ENCODE measurements at places on chromosomes 5 and 9. TPM values are rescaled to one million over a fixed set of nuclear protein-coding genes. Genes with fewer than 3 reads are reported as not detected.

GRCh38 chr5:143115381-143115780 lies 288.1 kb downstream of the NR3C1 start:
- H3K36me3 ChIP-seq = no peaks in the 10 kb centered on the region
- peaks cover 7% of the 10 kb centered on the region for H3K4me1 ChIP-seq
- no peaks in the 10 kb centered on the region for H3K27me3 ChIP-seq
- no peak overlapping the region for H3K27ac ChIP-seq
- no peak for DNase-seq

DNA sequence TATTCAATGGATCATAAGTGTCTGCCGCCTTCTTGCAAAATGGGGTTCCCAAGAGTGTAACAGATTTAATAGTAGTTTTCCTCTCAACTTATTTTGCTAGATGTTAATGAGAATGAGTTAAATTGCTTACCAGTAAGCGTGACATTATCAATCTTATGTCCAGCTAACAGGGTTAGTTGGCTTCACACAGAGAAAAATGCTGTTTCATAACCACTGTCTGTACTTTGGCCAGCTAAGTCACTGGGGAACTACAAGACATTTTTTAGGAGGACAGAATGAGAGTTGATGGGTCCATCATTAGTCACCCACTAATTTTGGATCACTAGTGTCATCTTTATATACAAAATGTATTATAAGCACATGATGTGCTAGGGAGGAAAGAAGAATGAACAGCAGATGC lies 1.4 kb downstream of the CDC37L1 start:
- DNase-seq = no peak
- H3K27ac ChIP-seq = peak overlapping the region; percentile 99
- H3K4me1 ChIP-seq = peaks cover 16% of the 10 kb centered on the region
- H3K27me3 ChIP-seq = no peaks in the 10 kb centered on the region
- peak overlapping the region; percentile 63 for H3K4me3 ChIP-seq

DNA sequence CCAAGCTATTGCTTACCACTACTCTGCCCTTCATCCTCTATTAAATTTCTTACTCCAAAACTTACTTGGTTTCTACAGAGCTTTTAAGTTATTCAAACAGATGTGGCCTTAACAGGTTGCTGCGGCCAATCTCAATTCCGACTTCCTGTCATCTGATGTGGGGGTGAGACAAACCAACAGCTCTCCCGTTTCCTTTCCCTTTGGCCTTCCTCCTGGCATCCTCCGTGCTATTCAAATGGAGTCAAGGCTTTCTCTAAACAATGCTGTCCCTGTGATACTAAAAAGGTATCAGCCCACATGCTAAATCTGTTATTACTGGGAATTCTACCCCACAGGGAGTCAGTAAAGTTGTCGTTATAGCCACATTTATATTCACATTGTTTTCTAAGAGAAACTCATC lies 11.8 kb downstream of the RBM18 start:
- DNase-seq = no peak
- H3K4me3 ChIP-seq = no peak overlapping the region
- H3K27ac ChIP-seq = no peak overlapping the region
- no peaks in the 10 kb centered on the region for H3K27me3 ChIP-seq
- H3K4me1 ChIP-seq = peaks cover 7% of the 10 kb centered on the region

DNA sequence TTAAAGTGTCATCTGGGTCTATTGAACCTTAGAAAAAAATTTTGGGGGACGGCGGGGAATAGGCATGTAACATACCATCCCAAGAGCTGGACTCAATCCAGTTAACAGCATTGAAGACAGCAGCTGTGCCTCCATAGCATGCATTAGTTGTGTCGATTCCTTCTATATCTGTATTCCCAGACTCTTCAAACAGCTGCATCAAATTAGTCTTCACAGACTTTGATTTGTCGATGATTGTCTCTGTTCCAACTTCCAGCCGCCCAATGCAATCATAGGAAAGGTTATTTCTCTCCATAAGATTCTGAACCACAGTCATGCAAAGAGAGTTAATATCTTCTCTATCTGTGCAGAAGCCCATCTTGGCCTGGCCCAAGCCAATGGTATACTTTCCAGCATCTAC lies 14.8 kb downstream of the HMGCS1 start:
- no peak for DNase-seq
- peaks cover 15% of the 10 kb centered on the region for H3K4me1 ChIP-seq
- H3K4me3 ChIP-seq = no peak overlapping the region
- H3K27ac ChIP-seq = no peak overlapping the region
- H3K27me3 ChIP-seq = no peaks in the 10 kb centered on the region
- H3K36me3 ChIP-seq = peaks cover 56% of the 10 kb centered on the region

GRCh38 chr5:72470826-72471225 lies 36.4 kb downstream of the ZNF366 start:
- no peaks in the 10 kb centered on the region for H3K27me3 ChIP-seq
- H3K4me1 ChIP-seq = peaks cover 8% of the 10 kb centered on the region
- no peak overlapping the region for H3K27ac ChIP-seq
- no peak overlapping the region for H3K4me3 ChIP-seq
- DNase-seq = no peak

- no peak for DNase-seq
- H3K27me3 ChIP-seq = no peaks in the 10 kb centered on the region
- H3K27ac ChIP-seq = no peak overlapping the region
Observed at GRCh38 chr9:105994970-105995369, 300.6 kb downstream of the TMEM38B start.

GRCh38 chr5:116389601-116390000 lies 185.0 kb downstream of the SEMA6A start:
- H3K4me3 ChIP-seq = no peak overlapping the region
- DNase-seq = no peak
- H3K27me3 ChIP-seq = no peaks in the 10 kb centered on the region
- no peak overlapping the region for H3K27ac ChIP-seq
- no peaks in the 10 kb centered on the region for H3K36me3 ChIP-seq

GRCh38 chr5:60259730-60260129 lies 366.2 kb upstream of the PDE4D start:
- no peak for DNase-seq
- H3K4me3 ChIP-seq = no peak overlapping the region
- no peaks in the 10 kb centered on the region for H3K36me3 ChIP-seq
- no peaks in the 10 kb centered on the region for H3K4me1 ChIP-seq
- no peaks in the 10 kb centered on the region for H3K27me3 ChIP-seq
- no peak overlapping the region for H3K27ac ChIP-seq

DNA sequence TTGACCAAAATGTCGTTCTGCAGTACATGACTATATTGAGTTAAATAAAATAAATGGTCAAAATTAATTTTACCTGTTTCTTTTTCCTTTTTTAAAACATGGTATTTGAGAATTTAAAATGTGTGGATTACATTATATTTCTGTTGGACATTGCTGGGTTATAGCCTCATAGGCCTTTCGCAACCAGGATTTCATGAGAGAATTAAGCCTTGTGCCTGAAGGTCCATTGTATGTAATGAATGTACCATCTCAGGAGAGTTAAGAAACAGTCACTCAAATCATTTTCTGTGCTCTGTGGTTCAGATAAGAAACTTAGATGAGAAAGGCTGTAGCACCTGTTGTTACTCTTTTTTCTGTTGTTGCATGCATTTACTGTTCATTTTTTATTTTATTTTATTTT lies 103.5 kb downstream of the ANGPTL2 start:
- no peaks in the 10 kb centered on the region for H3K27me3 ChIP-seq
- H3K27ac ChIP-seq = no peak overlapping the region
- H3K36me3 ChIP-seq = no peaks in the 10 kb centered on the region
- H3K4me1 ChIP-seq = peaks cover 13% of the 10 kb centered on the region
- DNase-seq = no peak

DNA sequence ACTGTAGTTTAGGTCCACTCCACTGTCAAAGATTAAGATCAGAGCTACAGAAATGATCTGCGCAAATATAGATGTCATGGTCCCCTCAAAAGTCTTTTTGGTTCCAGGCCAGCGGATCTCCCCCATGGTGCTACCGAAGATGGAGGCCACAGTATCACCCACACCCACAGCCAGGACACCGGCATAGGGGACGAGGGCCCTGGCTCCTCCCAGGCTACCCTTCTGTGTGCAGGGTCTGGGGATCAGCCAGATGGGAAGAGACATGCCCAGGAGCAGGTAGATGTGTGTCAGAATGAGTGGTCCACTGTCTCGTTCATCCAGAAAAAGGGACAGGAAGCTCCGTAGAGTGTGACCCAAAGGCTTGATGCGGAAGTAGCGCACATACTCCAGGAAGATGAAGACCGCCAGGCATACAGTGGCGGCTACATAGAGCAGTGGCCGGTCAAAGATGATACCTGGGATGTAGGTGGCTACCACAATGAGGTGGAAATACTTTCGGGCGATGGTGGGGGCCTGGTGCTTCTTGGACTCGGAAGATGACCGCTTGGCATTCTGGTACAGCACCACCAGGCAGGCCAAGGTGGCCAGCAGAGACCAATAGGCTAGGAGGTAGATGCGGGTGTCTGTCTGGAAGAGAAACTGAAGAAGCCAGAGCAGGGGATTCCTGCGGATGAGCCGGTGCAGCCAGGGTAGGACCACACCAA lies 1.5 kb downstream of the DOLK start:
- H3K27me3 ChIP-seq = no peaks in the 10 kb centered on the region
- peaks cover 19% of the 10 kb centered on the region for H3K36me3 ChIP-seq
- H3K27ac ChIP-seq = no peak overlapping the region
- DNase-seq = no peak
- no peak overlapping the region for H3K4me3 ChIP-seq

DNA sequence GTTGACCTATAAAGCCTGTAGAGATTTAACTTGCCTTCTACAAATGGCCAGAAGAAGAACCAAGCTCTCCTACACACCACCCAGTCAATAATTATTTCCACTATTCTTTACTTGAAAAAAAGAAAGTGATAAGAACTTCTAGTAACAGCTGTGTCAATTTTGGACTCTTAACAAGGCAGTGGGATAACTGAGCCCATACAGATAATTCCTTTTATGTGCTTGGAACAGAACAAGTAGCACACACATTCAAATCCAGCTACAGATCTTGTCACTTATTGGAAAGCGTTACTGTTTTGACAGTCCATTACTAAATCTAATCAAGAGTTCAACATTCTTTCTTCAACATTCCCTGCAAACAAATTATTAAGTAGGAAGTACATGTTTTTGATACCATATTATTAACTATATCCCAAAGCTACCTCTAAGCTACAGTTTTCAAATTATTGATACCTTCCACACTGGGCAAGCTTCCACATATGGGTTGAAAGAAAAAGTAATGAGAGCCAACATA lies 6.3 kb downstream of the PTGER4 start:
- H3K27ac ChIP-seq = no peak overlapping the region
- no peak for DNase-seq
- peak overlapping the region; percentile 80 for H3K4me3 ChIP-seq
- H3K4me1 ChIP-seq = peaks cover 15% of the 10 kb centered on the region
- no peaks in the 10 kb centered on the region for H3K36me3 ChIP-seq
- peaks cover 7% of the 10 kb centered on the region for H3K27me3 ChIP-seq

DNA sequence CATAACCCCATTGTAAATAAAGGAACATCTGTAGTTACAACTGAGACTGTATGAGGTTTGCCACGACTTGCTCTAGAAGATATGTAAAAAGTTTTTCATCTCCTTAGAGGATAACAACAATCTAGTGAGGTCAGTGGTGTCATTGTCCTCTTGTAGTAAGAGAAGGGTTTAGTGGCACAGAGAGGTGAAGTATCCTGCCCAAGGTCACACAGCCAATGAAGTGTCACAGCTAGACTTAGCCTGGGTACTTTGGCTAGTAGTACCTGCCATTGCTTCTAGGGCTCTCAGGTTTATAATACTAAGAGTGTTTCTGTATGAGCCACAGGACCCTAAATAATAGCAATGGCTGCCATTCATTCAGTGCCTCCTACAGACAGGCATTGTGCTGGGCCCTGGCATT lies 13.8 kb downstream of the CCDC180 start:
- H3K4me3 ChIP-seq = no peak overlapping the region
- H3K4me1 ChIP-seq = no peaks in the 10 kb centered on the region
- H3K27me3 ChIP-seq = no peaks in the 10 kb centered on the region

DNA sequence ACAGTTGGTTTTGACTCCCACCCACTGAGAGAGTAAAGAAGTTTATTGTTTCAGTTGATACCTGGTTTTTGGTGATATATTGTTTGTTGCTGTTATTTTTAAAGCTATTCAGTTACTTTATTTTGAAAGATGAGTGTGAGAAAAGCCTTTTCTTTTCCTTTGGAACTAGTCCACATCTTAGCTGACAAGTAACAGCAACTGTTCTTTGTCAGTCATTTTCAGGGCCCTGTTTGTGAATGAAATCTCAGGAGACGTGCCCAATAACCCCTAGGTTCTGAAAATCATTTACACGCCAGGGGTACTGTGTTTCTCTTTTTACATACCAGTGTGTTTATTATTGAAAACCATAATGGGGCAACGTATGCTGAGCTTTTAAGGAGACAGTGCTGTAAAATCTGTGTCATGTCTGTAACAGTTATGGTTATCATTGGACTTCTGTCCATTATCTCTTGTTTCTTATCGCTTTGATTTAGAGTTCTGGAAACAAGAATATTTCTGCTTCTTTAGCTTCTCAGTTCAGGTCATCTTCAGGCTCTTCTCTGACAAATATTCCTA lies 75.0 kb downstream of the LIX1 start:
- DNase-seq = no peak
- no peak overlapping the region for H3K4me3 ChIP-seq
- no peaks in the 10 kb centered on the region for H3K36me3 ChIP-seq
- H3K27ac ChIP-seq = no peak overlapping the region

- H3K27me3 ChIP-seq = no peaks in the 10 kb centered on the region
- H3K27ac ChIP-seq = no peak overlapping the region
- no peak for DNase-seq
- H3K36me3 ChIP-seq = no peaks in the 10 kb centered on the region
- H3K4me3 ChIP-seq = no peak overlapping the region
Observed at GRCh38 chr9:4228606-4229005, 71.3 kb downstream of the GLIS3 start.

DNA sequence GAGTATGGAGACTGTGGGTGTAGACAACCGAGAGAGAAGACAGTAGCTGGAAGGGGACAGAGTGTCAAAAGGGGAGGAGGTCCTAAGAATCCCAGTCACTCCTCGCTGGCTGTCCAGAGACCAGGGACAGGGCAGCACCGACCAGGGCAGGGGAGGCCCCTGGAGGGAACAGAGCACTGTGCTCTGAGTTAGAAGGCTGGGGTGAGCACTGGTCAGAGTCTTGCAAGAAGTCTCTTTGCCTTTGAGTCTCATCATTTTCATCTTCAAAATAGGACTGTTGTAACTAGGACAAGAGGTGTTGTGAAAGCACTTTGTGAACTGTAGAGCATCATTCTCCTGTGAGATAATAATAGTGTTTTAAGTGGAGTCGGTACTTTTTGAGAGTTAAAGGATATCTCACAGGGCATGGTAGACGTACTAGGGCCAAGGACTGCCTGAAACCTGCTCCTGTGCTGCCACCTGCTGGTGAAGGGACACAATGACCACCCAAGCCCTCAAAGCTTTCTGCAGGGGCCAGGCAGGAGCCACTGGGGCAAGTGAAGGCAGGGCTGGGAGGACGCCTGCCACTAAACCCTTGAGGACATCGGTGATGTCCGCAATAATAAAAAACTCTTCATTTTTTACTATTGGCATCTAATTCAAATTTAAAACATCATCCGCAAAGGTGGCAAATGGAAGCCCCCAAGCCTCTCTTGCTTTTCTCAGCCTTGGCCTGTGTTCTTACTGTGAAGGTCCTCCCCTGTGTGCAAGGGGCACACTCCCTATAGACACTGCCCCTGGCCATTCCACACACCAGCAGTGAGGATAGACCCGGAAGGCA lies 28.2 kb downstream of the SLC6A7 start:
- no peak overlapping the region for H3K27ac ChIP-seq
- no peak overlapping the region for H3K4me3 ChIP-seq
- H3K36me3 ChIP-seq = no peaks in the 10 kb centered on the region

LCN15 gene
- not detected for total RNA-seq

PCDHB3 gene
- total RNA-seq = 0.39 TPM

ORM2 gene
- total RNA-seq = 2.2 TPM

GABRA1 gene
- total RNA-seq = not detected

HTR4 gene
- total RNA-seq = not detected

MZB1 gene
- 14.7 TPM for total RNA-seq
